H1 (cell line): ENCODE measurements at places on chromosomes 7 and 10. TPM values are rescaled to one million over a fixed set of nuclear protein-coding genes. Genes with fewer than 3 reads are reported as not detected.

Gene CPED1
- total RNA-seq = 0.25 and 0.39 TPM in 2 replicates

DNA sequence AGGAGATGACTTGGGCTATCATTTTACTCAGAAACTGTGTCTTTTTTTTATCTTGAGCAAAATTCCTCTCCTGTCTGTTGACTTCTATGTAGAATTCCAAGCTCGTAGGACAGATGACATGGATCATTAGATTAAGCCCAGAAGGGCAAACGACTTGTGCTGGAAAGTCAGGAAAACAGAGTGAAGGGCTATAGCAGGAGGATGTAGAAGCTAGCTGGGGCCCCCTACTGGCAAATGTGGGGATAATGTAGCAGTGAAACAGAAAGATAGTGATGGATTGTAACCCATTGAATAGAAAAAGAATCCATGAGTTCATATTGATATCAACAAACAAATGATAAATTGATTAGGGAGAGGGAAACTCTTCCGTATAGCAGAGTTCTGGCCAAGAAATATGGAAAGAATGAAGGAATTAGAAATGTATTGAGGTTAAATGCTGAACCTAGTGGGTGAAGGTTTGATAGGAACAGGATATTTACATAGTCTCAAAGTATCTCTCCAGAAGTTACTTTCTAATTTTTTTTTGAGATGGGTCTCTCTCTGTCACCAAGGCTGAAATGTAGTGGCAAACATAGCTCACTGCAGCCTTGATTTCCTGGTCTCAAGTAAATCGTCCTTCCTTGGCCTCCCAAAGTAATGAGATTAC, 103.6 kb downstream of the LYZL1 start:
- DNase-seq = no peak

- no peak for DNase-seq
Measured at GRCh38 chr10:43700306-43700705, 51.6 kb upstream of the ZNF32 start.

DNA sequence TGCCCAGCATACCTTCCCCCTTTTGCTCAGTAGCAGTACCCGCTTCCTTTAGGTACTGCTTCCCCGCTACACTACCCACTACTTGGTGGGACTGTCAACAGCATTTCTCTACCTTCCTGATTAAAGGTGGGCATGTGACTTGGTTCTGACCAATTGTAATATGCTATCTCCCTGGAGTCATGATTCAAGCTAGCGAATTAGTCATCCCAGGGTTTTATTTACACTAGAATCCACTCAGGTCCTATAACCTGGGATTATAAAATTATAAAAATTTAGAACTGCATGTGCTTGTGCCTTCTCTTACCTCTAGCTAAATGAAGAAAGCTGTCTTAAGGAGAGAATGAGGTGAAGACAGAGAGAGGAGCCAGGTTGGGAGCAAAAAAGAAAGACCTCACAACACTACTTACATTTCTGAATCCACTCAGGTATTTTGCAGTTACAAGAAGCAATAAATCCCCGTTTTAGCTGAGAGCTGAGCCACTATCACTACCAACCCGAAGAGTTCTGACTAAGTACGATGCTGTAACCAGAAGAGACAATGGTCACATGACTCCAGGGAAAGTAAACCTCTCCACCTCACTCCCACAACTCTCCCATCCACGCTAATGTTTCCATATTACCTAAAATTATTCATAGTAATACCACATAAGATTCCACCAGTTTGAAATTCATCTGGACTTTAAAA, 9.7 kb downstream of the GBX1 start:
- DNase-seq = no peak

Gene TMEM236
- 0.07 and 0.11 TPM in 2 replicates for total RNA-seq

DNA sequence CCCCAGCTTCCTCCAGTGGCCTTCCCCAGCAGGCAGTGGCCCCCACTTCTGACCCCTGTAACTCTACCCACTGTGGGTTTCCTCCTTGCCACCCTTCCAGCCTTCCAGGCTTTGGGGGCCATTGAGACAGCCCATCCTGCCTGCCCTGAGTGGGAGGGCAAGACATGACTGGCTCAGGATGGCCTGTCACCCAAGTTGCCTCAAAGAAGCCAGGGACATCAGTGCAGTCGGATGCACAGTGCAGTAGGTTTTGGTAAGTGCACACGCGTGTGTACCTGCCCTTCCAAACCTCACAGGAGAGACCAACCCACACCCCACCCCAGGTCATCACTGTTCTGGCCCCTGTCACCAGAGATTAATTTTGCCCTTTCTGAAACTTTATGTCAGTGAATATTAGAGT, 22.7 kb downstream of the ZMIZ2 start:
- DNase-seq = no peak

DNA sequence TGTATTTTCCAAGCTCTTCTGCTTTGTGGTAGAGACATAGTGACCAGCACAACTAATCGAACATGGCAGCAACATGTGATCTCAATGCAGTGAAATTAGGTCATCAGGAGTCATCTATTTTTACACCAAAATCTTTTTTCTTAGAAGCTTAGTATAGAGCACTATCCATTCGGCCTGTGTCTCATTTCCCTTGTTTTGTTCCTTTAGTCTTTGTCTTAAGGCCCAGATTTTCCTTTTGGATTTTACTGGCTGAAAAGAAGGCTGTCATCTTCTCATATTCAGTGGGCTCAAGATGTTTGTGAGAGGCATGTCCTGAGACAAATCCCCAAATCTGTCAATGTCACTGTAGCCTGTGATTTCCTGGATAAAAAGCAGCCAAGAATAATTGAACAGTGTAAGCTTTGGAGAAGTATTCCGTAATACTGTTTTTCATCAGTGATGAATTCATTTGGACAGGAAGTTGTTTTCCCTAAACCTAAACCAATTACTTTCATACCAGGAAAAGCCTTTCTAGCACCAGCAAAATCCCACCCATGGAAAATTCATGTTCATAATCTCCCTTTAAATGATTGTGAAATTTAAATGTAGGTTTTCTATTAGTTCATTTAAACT, 55.2 kb downstream of the MAGI2 start:
- no peak for DNase-seq
